ENCODE measurements at places on chromosomes 4 and X.

DNA sequence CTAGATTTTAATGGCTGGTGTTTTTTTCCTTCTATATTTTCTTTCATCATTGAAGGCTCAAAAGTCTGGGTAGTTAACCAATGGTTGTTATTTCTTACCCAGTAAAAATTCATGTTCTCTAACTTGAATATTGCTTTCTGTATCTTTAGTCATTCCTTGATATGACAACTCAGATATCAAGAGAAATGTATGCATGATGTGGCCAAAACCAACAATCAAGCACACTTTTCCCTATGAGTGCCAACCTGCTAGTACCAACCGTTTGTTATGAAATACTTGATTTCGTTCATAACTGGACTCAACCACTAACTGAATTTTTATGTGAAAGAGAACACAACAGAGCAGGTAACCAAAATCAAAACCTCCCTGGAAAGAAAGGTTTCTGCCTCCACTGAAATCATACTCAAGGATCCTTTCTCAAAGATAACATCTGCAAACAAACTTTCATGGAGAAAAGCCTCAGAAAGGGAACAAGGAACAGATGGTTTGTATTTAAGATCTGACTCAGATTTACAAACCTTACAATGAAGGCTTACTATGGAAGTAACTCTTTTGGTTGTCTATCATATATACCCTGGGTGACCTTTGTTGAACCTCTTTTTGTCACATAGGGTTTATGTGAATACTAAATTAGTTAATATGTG lies 8.3 kb upstream of the VEGFC start:
- no peak for DNase-seq

- DNase-seq = no peak
Measured at GRCh38 chrX:145826466-145826865, 8.8 kb downstream of the SLITRK2 start.

DNA sequence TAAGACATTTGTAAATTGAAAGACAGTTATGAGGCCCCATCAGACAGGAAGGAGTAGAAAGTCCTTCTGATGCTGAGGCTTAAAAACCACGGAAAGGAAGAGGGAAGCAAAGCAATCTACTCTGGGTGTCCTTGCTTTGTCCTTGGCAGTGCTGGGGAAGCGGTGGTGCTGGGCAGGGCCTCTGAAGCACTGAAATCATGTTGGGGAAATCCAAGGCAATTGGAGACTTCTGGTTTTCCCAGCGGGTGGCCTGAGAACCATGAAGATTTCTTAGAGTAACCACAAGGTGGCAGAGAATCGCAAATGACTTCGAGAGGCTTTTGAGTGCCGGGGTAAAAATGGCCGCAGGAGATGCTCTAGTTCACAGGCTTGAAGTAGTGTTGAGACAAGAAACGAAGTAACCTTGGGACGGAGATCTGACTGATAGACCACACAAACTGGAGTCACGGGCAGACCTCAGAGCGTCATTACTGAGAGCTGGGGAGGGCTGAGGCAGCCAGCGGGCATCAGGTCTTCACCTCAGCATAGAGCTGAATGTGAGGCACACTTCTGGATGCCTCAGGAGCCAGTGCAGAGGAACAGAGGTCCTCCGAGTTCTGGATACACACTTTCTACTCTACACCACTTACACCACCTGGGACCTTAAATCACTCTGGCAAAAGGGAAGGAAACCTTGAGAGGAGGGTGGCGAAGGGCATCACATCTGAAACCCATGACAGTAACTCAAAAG lies 130.7 kb upstream of the GPRIN3 start:
- no peak for DNase-seq

- no peak for DNase-seq
Measured at GRCh38 chrX:15376956-15377355, 7.3 kb downstream of the VEGFD start.

- no peak for DNase-seq
Measured at GRCh38 chr4:130110770-130111169, 1014.8 kb downstream of the C4orf33 start.
